ENCODE measurements at places on chromosomes 6 and 20.

GRCh38 chr20:63556873-63557478 lies 3.0 kb downstream of the FNDC11 start:
- DNase-seq, result no peak

GRCh38 chr6:107646176-107646575 lies 156.3 kb downstream of the SOBP start:
- no peak for DNase-seq

- peak; percentile 17 for DNase-seq
These were observed 41.8 kb downstream of the FARS2 start for GRCh38 chr6:5302995-5303622.

- DNase-seq, result no peak
These were observed 3.1 kb downstream of the SLC23A2 start for GRCh38 chr20:4998160-4998651.
